ENCODE measurements at places on chromosomes 12 and 14.

DNA sequence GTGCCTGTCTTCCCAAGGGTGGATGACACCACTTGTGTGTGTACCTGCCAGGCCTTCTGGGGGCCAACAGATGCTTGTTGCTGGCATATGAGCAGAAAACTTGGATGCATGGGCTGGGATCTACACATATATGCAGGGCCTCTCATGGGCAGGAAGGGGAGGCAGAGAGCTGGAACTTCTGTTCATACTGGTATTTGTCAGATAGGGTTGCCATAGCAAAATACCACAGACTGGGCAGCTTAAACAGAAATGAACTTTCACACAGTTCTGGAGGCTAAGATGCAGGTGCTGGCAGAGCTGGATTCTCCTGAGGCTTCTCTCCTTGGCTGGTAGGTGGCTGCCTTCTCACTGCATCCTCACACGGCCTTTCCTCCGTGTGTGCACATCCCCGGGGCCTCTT, 121.8 kb downstream of the SUDS3 start:
- no peak for DNase-seq

GRCh38 chr12:91037276-91037675, 20.5 kb downstream of the KERA start:
- no peak for DNase-seq

- DNase-seq: no peak
Measured at GRCh38 chr12:77058740-77059139, 6.6 kb downstream of the E2F7 start.

DNA sequence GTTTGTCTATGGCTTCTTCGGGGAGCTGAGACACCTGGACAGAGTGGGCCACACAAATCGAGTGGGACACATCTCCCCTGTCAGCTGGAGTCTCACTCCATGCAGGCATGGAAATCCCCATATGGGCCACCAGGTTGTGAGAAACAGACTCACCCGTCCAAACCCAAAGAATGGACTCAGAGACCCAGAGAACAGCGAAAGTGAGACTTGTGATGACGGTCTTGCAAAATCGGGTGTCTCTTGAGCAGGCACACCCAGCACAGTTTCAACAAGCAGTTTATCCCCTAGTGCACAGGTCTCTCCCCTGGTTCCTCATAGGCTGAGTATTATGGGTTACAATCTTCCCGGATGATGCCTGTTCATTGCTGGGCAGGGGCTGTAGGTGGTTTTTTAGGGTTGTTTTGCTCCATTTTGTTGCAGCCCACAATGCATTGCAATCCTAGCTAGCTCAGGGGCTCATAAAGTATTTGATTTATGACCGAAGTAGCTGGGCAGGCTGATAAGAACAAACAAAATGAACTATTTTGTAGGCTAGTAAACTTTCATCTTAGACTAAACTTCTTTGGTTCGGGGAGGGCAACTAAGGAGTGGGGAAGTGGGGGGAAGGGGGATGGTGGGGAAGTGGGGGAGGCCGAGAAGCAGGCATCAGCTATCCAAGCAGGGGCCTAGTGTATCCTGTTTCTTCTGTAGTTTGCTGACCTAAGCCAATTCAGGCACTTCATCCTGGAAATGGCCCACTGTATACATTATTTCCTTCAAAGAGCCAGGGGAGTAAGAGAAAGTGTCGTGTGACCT, 45.3 kb downstream of the IQSEC3 start:
- DNase-seq: no peak

- no peak for DNase-seq
Measured at GRCh38 chr14:95705518-95705917, 8.4 kb downstream of the TCL1A start.

- no peak for DNase-seq
Measured at GRCh38 chr14:75515629-75515996, 6.7 kb upstream of the BATF start.

- no peak for DNase-seq
Measured at GRCh38 chr12:92421042-92421441, 275.4 kb upstream of the BTG1 start.

DNA sequence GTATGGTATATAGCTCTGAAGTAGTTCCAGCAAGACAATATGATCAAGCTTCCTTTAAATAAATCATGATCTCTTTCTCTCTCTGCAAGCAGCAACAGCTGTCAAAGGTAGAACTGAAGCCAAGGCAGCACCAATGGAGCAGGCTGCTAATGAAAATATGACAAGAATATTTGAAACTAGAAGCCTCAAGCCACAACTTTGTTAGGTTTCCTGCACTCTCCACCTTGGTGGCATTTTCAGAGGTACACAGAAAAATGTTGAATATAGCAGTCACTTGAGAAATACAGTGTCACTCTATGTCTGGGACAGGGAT, 43.8 kb upstream of the PSMA6 start:
- DNase-seq: no peak

DNA sequence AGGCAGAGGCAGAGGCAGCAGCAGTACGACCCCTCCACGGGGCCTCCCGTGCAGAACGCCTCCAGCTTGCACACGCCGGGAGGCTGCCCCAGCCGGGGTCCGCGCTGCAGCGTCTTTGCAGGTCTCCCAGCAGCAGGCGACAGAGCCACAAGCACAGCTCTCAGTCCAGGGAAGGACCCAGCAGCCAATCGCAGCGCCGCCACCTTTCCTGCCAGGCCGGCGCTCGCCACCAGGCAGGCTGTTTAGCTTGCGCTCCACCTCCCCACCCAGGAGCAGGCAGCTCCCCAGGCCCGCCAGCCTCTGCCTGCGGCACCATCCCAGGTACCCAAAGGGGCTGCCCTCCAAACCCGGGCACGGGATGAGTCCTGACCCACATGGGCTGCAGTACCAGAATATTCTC, 25.2 kb downstream of the DDX51 start:
- DNase-seq: no peak

DNA sequence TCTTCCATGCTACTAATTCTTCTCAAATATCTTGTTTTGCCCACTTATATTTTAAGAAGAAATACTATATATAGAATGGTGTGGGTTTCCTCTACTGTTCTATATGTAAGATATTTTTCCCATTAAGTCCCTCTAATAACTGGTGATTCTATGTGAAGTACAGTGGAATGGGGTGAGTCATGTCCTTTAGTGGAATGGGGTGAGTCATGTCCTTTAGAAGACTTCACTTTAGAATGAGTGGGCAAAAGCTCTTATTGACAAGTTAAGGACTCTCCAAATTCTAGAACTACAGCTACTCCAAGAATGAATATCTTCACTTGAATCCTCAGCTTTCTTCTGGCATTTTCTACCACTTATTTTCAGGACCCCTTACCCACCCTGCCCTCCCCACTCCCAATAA, 349.9 kb downstream of the ETNK1 start:
- DNase-seq: no peak

DNA sequence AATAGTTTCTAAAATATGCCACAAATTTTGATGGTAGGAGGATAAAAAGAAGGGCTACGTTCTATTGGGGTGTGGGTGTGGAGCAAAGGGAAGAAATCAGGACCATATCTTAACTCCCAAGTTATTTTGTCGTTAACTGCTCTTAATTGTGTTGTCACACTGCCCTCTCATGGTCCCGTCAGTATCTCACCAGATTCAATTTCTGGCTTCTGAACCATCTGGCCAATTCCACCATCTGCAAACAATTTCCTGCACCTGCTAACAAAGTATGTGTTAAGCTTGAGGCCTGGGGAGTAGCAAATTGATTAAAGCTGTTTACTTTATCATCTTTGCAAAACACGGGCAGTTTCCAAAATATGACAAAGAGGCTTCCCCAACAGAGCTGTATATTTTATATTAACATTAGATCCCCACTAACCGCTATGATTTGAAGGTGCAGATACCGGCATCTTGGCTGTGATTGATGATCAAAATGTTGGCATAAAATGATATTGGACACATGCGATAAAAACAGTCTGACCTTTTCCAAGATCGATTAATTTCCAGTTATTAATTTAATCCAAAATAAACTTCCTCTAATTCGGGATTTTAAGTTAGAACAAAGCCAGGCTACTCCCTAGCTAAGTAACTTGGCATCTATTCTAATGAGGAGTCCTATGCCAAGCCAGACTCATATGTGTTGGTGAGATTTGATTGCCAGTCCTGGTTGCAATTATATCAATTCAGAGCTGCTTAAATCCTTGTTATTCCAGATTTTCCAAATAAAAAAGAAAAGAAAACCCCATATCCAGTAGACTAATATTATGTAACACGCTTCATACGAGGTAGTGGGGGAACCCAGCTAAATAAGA, 6.9 kb upstream of the DNM1L start:
- peak; percentile 9 for DNase-seq

DNA sequence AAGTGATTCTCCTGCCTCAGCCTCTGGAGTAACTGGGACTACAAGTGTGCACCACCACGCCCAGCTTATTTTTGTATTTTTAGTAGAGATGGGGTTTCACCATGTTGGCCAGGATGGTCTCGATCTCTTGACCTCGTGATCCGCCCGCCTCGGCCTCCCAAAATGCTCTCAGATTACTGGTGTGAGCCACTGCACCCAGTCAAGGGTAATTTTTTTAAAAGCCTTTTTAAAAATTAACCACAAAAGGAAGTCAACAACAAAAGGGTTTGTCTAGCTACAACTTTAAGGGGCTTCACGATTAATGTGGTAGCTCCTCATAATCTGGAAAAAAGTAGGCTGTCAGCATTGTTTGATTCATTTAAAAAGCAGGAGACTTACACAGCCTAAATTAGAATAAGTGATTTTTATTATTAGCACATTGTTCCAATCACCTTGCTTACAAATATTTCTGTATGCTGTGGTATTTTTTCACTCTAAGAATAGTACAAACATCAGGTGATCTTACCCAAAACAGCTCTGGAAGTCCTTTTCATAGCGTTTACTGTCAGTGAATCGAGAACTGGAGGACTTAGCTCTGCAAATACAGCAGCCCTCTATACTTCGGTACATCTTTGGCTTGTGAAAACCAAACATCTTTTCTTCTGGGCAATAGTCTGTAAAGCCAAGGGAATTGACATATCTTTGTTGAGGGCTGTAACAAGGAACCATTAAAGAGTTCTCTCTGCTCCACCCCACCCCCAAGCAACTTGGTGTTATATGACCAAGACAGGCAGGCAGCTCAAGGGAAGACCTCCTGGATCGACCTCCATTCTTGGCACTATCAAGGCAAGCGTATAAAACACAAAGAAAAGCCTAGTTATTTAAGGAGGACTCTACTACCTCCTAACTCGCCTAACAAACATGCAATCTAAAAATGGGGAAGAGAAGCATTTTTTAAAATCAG, 28.1 kb downstream of the SINHCAF start:
- DNase-seq: no peak

DNA sequence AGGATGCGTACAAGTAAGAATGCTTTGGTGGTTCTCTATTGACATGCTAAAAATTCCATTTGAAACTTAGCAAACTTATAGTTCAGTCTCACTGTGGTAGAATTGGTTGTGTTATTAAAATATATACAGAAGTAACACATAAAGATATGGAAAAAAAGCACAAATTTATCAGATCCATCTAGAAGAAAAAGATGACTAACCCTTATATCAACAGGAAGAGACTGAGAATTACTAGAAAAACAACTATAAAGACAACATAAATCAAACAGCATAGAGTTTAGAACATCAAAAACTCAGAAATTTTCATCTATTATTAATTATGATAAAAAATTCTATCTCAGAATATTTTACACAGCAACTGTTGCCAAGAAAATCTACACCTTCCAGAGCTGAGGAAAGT, 491.0 kb downstream of the ETNK1 start:
- DNase-seq: no peak

DNA sequence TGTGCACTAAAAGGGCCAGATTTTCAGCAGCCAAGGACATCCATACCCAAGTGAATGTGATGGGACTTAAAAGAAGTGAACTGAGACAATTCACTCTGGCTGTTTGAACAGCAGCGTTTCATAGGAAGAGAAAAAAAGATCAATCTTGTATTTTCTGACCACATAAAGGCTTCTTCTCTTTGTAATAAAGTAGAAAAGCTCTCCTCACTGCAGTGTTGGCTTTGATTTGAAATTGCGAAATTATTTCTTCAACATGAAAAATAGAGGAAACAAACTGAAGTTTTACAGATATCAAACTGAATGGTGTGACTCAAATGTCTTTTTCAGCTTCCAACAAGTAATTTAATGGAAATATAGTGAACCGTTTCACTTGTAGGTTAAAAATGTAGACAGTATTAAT, 11.3 kb upstream of the KCNMB4 start:
- no peak for DNase-seq

DNA sequence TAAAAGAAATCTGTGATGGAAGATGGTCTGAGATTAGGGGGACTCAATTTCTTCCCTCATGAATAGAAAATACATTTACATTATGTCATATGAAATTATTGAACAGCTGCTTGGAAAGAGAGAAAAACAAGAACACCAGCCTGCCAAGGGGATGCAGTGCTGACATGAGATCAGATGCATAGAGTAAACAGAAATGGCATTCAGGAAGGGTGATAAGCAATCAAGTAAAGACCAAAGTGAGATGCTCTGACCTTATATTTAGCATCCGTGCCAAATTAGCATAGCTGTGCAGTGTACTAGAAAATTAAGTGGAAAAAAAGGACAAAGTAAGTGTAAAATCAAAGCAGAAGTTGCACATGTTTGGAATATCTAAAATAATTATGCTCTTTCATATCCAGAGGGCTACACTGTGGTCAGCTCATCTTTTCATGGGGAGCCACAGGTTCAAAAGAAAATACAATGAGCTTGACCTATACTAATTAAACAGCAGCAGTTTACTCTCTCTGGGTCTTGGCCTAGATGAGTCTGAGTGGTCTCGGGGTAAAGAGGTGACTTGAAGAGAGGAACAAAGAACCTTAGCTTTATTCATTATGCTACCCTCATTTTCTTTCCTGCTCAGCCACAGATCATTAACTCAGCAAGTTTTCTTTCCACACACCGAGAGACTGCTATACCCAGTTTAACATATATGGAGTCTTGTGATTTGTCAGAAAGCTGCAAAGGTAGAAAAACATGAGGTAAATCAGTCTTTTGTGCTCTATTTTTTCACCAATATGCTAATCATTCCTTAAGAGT, 359.4 kb upstream of the FOXG1 start:
- no peak for DNase-seq

- no peak for DNase-seq
Measured at GRCh38 chr12:85155791-85156190, 119.6 kb downstream of the LRRIQ1 start.

- no peak for DNase-seq
Measured at GRCh38 chr12:106179086-106179485, 40.3 kb upstream of the NUAK1 start.

DNA sequence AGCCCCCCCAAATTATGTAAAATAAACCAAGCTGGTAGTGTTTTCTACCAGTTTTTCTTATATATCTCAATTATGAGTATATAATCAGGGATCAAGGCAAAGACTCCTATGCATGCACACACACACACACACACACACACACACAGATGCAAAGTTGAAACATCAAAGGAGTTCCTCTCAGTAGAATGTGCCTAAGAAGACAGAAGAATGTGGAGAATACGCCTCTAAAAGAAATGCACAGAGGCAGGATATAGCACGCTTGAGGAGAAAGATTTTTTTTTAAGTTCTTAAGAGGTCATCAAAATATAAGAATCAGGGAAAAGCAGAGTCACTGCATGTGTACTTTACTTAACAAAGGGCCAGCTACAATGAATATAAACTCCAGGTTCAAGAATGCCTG, 138.2 kb upstream of the CLEC14A start:
- DNase-seq: no peak
